ENCODE measurements at places on chromosomes 12 and 14.
A peak's percentile ranks its signal among the peaks of the same experiment; 100 is the strongest.

- DNase-seq: no peak
These were observed 7.5 kb downstream of the WIF1 start for GRCh38 chr12:65113621-65114035.

- DNase-seq: no peak
These were observed 151.3 kb downstream of the BTG1 start for GRCh38 chr12:91994208-91994797.

DNA sequence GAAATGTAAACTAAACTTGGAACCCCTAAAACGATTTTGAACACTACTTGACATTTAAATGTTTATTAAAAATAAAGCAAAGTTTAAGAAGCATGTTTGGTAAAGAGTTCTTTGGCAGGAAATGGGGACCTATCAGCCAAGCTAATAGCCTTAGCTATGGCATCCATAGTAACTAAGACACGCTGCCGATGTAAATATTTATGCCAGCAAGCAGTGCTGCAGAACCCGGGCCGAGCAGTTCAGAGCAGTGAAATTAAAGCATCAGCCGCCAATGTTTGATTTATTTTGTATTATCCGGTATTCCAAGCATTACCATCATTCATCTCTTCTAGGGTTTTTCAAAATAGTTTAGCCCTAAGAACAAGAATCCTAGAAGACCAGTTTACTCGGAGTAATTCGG lies 61.6 kb downstream of the PPP2R5C start:
- DNase-seq: no peak

GRCh38 chr12:30806989-30807694 lies 52.4 kb upstream of the CAPRIN2 start:
- no peak for DNase-seq

DNA sequence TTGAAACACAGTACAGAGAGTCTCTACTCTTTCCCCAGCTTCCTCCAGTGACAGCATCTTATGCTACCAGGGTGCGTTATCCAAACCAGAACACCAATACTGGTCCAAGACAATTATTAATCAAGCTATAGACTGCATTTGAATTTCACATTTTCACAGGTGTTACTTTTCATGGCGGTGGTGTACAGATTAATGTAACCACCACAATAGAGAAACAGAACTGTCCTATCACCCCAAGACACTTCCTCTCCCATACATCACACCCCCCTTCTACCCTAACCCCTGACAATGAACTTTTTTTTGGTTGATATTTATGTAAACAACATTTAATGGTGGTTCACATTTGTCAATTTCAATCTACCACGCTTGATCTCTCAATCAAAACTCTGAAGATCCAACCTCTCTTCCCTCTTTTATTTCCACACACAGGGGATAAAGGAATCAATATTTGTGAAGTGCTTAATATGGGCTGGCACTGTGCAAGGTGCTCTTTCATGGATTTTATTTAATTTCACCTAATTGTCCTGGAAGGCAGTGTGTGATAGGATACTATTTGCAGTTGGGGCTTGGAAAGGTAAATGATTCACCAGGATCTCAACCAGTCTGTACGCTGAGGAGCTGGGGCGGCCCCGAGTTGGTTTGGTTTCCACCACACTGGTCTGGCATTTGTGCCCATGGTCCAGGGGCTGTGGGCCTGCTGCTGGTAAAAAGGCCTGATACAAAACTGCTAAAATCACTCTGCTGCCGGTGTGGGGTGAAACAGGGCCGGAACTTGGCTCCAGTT lies 54.6 kb upstream of the DICER1 start:
- DNase-seq: no peak

DNA sequence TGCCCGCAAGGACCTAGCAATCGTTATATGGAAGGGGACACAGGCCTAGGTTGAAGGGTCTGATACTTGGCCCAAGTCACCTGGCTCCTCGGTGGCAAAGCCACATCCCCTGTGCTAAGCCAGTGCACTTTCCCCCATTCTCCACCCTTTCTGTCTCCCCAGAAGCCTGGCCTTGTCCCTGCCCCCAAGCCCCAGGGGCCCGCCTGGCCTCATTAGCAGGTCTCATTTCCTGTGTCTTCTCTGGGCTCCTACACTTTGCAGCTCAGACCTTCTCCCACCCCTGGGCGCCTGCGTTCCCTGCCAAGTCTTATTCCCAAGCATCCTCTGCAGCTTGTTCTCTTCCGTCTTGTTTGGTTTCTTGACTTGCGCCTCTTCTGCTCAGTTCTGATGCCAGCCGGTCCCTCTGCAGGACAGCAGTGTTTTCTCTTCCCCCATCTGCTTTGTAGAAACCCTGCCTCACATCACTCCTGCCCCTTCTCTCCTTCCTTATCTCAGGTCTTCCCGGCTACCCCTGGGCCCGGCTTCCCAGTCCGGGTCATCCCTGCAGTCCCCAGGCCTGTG lies 66.7 kb downstream of the SLC24A4 start:
- no peak for DNase-seq

GRCh38 chr12:132838410-132839080 lies 9.9 kb upstream of the GOLGA3 start:
- no peak for DNase-seq

GRCh38 chr12:23704992-23705943 lies 244.2 kb downstream of the SOX5 start:
- DNase-seq: no peak

GRCh38 chr12:82326905-82327503 lies 31.2 kb downstream of the CCDC59 start:
- no peak for DNase-seq

- DNase-seq: no peak
These were observed 32.9 kb downstream of the MIPOL1 start for GRCh38 chr14:37230551-37231194.

DNA sequence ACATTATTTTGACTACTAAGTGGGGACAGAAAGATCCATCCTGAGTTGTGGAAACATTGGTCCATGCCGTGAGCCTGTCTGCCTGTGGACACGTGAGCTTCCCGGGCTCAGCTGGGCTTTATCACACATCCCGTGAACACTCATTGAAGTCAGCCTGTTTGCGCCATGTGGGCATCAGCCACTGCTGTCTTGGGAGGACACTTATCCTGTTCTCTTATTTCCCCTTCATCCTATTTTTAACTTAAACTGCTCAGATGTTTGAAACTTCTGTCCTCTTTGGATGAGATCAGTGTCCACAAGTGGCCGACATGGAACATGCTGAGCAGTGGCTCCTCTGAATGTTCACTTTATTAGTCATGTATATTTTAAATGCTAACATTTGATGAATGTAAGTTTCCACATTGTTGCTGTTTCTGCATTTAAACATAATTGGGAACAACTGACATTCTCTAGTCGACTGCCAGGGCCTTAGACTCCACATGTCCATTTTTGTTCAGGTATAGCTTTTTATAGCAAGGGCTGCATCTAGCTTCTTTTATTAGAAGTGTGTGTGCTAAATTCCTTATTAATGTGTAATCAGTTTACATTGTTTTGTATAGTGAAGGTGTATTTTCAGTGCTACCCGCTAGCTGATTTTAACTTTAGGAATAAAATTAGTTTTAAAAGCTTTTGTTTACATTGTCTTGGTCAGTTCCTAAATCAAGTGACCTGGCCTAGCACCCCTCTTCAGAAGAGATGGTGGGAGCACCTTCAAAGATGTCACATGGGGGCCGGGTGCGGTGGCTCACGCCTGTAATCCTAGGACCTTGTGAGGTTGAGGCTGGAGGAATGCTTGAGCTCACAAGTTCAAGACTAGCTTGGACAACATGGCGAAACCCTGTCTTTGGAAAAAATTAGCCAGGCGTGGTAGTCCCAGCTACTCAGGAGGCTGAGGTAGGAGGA lies 24.0 kb downstream of the RNF34 start:
- DNase-seq: no peak

- no peak for DNase-seq
These were observed 17.8 kb downstream of the FBXL14 start for GRCh38 chr12:1576410-1577241.

DNA sequence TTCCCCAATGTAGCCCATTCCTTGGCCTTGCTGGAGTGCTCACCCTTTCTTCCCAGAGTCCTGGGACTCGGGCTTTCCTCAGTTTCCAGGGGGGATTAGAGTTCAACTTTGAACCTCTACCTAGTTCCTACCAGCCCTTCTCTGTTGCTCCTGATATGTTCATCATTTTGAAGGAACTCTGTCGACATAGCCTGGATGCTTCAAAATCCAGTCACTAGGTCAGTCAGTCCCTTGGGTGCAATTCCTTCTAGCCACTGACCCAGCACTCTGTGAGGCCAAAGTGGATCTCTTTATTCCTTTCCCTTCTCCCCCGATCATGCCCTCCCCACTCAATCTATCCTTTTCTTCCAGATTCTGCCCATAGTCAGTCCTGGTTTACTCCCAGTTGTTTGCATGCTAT lies 72.3 kb upstream of the TMCC3 start:
- no peak for DNase-seq

DNA sequence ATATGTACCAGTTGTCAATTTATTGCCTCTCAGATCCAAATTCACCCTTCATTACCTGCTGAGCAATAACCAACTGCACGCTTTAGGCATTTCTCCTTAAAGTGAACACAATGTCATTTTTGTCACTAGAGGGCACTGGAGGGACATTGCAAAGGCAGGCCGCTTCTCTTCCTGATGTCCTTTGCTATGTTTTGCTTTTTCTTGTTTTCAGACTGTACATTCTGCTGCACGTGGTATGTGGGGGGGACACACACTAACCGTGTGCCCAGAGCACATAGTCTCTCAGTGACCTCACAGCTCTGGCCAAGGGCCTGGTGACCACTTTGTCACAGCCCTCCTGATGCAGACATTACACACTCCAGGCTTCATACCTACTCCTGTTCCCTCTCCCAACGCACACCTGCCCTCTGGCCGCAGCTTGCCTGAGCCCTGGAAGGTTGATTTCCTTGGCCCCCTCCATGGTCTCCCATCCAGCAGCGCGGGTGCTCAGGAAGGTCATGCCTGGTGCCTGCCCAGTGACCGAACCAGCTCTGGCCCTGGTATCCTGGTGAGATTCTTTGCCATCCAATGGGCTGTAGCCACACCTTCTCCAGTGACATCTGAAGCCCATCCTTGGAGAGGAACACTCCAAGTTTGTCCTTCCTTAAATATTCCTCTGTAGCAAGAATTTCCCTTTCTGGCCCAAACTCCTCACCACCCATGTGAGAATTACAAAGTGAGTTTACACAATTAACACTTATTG lies 39.9 kb downstream of the MYO1H start:
- no peak for DNase-seq

- DNase-seq: no peak
These were observed 86.5 kb upstream of the MANSC4 start for GRCh38 chr12:27866373-27867101.

GRCh38 chr12:59834659-59835474 lies 239.0 kb downstream of the SLC16A7 start:
- DNase-seq: no peak

DNA sequence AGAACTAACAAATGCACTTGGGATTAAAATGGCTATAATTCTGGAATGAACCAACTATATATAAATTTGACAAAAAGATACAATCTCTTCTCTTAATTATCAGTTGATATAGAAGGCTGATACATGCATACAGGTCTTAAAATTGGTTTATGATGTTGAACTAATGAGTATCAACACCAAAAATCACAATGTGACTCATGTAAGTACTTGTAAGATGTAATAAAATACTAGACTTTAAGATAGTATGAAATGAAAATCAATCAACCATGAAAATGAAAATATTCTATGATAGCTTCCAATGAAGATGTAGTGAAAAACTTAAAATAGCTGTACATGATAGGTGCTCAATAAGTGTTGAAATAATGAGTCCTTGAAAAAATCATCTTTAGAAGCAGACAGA lies 116.6 kb upstream of the SOX5 start:
- no peak for DNase-seq

DNA sequence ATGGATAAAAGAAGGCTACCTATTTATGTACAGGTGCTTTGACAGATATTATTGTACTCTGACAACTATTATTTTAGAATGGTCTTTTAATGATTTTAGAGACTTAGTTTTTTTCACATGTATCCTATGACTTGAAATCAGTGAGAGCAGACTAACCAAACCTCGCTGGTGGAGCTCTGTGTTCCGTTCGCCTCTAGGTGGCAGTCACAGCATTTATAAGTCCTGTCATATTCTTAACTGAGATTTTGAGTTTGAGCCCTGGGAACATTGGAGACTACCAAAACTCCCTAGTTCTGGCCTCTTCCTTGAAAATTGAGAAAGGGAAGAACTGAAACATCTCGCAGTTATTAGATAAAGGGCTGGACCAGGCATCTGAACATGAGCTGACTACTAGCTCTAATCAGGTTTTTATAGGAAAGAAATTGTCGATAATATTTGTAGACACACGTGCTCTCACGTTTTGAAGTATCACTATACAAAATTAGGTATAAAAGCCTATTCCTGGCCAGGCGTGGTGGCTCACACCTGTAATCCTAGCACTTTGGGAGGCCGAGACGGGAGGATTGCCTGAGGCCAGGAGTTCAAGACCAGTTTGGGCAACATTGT lies 48.3 kb downstream of the TTLL5 start:
- peak; percentile 50 for DNase-seq

GRCh38 chr12:119990382-119990874 lies 1.4 kb downstream of the BICDL1 start:
- peak; percentile 21 for DNase-seq

DNA sequence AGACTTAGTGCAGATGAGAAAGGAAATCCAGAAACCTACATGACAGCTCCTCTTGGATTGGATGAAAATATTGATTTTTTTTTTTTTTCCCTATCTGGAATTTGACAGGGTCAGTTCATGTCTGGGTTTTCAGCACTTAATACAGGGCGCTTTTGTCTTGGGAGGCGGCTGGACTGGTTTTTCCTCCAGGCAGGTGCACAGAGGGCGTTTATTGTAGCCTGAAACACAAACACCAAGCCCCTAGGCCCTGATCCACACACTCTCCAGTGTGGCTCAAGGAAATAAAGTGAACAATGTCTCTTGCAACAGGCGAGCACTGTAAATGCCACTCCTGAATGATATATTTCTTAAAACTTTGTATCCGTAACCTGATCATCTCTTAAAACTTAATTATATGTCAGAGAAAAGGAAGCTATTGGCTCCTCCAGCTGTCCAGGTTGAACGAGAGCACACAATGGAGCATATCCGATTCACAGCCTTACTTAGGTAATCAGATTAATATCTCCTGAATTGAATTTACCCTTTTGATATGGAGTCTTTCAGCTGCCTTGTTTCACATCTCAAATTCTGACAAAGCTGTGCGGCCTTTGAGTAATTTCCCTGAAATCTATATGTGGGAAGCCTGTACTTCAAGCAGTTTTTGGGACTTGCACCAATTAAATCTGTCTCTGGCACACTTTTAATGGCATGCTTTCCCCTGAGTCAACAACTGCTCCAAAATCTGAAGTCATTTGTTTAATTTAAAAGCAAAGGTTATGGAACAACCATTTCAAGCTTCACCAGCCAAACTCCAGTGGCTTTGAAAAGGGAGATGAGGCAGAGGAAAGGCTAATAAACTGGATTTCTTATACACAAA lies 485.7 kb downstream of the ZFP36L1 start:
- DNase-seq: no peak
